ENCODE measurements at places on chromosomes 11 and 22.

DNA sequence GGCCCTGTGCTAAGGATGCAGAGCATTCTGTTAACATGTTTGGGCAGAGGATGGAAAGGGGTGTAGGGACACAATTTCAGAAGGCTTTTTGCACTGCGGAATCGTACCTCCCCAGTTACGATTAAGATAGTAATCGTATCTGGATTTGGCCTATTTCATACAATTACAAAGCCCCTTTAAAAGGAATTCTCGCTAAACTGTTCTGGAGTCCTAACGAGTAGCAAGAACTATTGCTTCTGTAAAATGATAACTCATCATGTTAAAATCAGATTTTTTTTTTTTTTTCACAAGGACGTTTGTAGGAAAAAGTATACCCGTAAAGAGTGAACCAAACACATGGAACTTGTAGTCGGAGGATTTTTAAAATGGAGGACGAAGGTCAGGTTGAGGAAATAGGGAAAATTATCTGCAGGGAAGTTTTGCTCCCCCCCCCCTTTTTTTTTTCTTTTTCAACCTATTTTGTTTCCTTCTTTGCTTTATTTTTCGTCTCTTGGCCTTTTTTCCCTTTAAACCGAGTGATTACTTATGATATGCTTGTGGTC lies 934 bp downstream of the HSD17B12 start:
- no peak for DNase-seq

- no peak for DNase-seq
These were observed 26.9 kb upstream of the OR6M1 start for GRCh38 chr11:123833095-123833494.

- DNase-seq = no peak
These were observed 26.3 kb upstream of the HMGXB4 start for GRCh38 chr22:35230839-35231584.

DNA sequence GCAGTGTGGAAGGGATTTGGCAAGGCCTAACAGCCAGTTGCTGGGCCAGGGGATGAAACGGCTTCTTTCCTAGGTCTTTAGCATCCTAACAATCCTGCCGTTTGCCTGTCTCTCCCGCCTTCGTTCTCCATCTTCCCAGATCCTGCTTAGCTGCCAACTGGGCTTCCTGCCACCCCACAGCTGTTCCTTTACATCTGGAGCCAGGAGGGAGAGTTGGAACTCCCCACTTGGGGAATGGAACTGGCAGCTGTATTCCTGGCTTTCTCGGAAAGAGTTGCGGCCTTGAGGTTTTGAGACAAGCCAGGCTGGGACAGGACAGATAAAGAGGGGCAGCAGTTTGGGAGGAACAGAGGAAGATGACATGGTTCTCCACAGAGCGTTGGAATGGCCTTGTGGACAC lies 59.6 kb downstream of the ST3GAL4 start:
- no peak for DNase-seq

- DNase-seq = no peak
These were observed 667 bp downstream of the CD81 start for GRCh38 chr11:2377511-2378443.

- no peak for DNase-seq
These were observed 7.5 kb downstream of the ALDH3B2 start for GRCh38 chr11:67666676-67667489.

DNA sequence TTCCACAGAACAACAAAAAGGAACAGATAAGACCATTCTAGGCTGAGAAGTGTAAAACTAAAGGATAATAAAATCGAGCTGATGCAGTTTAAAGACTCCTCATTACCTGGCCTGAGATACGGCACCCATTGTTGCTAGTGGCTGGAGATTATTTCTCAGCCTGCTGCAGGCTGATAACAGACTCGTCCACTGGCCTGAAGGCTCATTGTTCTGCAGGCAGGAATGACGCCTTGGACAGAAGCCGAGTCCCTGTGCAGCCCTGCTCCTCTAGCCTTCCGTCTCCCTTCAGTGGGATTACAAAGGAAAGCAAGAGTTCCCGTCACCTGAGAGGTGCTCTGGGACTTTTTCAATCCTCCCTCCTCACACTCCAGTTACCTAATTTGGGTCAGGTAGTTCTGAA lies 1065.3 kb downstream of the OPCML start:
- DNase-seq = no peak

DNA sequence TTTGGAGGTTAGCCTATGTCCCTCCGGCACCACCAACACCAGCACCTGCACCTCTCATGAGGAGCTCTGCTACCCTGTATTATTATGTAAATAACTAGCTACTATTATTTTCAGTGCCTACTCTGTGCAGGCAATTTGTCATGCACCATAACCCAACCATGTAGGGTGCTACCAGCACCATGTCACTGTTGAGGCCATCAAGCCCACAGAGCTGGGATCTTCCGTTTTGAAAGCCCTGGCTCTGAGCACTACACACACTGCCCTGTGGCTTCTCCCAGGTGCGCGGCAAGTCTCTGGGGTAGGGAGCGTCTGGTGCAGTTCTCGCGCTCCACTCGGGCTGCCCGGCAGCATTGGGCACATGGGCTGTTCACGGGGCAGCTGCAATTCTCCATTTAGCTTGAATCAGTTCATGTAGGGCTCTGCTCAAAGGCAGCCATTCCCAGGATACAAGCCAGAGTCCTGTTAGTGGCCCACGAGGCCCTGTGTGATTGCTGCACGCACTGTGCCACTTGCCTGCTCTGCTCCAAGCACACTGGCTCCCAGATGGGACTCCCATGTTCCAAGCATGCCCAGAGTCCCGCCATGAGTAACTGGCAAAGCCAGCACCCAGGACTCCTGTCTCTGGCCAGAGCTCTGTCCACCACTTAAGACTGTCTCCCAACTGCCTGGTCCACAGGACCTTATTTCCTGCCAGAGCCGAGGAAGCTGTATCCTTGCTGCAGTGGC lies 42.5 kb upstream of the CDON start:
- DNase-seq = no peak

GRCh38 chr11:118610773-118611432 lies 3.5 kb downstream of the PHLDB1 start:
- peak; percentile 61 for DNase-seq

DNA sequence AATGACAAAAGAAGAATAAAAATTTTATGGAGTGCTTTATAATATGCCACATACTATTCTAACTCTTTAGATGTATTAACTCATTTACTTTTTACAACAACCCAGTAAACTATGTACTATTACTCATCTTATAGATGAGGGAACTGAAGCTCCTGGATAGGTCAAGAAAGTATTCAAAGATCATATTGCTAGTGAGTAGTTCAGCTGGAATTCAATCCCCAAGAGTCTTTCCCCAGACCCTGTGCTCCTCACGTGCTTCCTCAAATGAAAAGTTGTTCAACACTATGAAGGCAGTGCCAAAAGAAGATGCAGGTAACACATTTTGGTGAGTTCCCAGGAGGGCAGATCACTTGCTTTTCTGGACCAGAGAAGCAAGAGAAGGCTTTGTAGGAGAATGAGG lies 46.8 kb downstream of the BTG4 start:
- DNase-seq = peak; percentile 14

- no peak for DNase-seq
These were observed 24.0 kb downstream of the KCNJ5 start for GRCh38 chr11:128915149-128915521.

- DNase-seq = peak; percentile 77
These were observed 11.8 kb upstream of the APLNR start for GRCh38 chr11:57248780-57249383.

GRCh38 chr22:22687638-22688500 lies 43.5 kb downstream of the GGTLC2 start:
- peak; percentile 66 for DNase-seq

GRCh38 chr22:36368359-36368983 lies 19.3 kb downstream of the MYH9 start:
- no peak for DNase-seq

- DNase-seq = no peak
These were observed 137.7 kb upstream of the NAV2 start for GRCh38 chr11:19574916-19575315.

- DNase-seq = no peak
These were observed 8.0 kb downstream of the MTNR1B start for GRCh38 chr11:92977401-92977800.
